Ovary (tissue), 10 donors: ENCODE measurements at places on chromosomes 3 and 15. TPM values are rescaled to one million over a fixed set of nuclear protein-coding genes. Genes with fewer than 3 reads are reported as not detected.

CYP11A1 gene
- total RNA-seq: 38.5 TPM

- DNase-seq: no peak
Observed at GRCh38 chr3:40192628-40193027, 116.9 kb upstream of the EIF1B start.

- DNase-seq: no peak
Observed at GRCh38 chr3:136122006-136122405, 74.1 kb downstream of the MSL2 start.

- no peak for DNase-seq
Observed at GRCh38 chr3:148232389-148232788, 465.3 kb upstream of the AGTR1 start.

- no peak for DNase-seq
Observed at GRCh38 chr3:177050501-177051237, 146.6 kb downstream of the TBL1XR1 start.

GRCh38 chr3:43074482-43074881 is 31.4 kb downstream of the POMGNT2 start:
- DNase-seq: no peak

GRCh38 chr3:179898024-179898423 is 138.7 kb downstream of the PEX5L start:
- DNase-seq: no peak

GRCh38 chr3:127222163-127222562 is 29.2 kb downstream of the PRR23E start:
- no peak for DNase-seq

ZNF80 gene
- 0.12 TPM for total RNA-seq

- no peak for DNase-seq
Observed at GRCh38 chr15:55283379-55284147, 6.0 kb downstream of the RAB27A start.

BUB1B gene
- 1.8 TPM for total RNA-seq

GRCh38 chr15:49877117-49877872 is 241.7 kb downstream of the ATP8B4 start:
- peak; percentile 23 for DNase-seq

DNA sequence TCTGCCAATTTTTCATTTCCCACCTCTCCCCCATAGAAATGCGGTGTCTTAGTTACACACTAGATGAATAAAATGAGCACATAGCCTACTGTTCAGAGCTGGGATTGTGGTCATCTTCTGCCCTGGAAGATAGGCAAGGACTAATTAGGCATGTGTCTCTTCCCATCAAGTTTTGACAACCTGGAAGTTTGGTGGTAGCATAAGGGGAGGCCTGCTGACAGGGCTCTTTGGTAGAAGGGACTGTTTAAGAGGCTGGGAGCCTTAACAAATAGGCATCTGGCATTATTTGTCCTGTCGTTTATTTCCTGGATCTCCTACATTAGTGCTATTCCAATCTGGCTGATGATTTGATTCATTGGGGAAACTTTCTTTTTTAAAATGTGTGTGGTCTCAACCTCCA is 512.3 kb downstream of the ZNF385D start:
- DNase-seq: no peak

CSPG4 gene
- total RNA-seq: 4.2 TPM

DNA sequence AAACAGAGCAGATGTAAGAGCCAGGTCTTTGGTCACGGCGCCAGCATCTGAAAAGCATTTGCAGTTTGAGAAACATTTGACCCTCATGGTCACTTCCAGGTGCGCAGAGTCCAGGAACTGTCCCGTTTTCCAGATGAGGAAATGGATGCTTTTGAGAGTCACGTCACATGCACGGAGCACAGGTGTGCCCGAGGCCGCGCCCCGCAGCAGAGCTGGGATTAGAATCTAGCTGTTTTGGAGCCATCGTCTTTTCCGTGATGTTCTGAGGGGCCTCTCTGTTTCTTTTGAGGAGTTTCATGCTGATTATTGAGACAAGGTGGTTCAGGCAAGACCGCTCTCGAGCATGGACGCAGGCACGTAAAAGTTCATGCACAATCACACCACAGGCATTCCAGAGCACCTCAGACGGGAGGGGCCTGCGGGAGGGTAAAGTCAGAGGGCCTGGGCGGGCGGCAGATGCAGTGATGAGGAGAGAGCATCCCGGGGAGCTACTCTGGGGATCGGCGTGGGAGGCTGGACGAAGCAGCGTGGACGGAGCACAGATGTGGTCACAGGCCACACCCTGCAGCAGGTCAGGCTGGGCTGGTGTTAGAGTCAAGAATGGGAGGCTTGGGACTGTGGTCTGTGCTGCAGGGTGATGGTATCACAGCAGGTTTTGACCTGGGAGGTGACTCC is 139.2 kb upstream of the MEF2A start:
- peak; percentile 9 for DNase-seq

DNA sequence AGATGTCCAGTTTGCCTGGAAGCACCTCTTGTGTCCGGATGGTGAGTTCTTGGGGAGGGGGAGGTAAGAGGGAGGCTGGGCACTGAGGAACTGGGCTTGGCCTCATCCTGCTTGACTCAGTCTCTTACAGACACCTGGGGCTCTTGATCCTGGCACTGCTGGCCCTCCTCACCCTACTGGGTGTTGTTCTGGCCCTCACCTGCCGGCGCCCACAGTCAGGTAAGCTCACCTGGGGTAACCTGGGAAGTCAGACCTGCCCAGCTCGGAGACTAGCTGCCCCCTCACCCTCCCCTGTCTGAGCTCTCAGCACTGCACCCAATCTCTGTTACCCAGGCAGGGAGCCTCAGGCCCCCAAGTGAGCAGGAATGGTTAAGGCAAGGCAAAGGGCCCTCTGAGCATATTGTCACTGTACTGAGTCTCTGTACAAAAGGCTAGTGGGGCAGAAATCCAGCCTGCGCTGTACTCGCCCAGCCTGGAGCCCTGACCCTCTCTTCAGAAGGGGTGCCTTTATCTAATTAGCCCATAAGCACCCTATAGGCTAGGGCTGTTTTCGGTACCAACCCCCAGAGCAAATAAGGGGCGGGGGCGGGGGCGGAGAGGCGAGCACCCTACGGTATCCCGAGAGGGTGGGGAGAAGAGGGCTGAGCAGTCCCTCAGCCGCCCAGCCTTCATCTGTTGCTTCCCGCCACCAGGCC is 2.2 kb upstream of the IL17RC start:
- DNase-seq: peak; percentile 52

- DNase-seq: peak; percentile 72
Observed at GRCh38 chr15:65211482-65211982, 259 bp upstream of the CILP start.

DNA sequence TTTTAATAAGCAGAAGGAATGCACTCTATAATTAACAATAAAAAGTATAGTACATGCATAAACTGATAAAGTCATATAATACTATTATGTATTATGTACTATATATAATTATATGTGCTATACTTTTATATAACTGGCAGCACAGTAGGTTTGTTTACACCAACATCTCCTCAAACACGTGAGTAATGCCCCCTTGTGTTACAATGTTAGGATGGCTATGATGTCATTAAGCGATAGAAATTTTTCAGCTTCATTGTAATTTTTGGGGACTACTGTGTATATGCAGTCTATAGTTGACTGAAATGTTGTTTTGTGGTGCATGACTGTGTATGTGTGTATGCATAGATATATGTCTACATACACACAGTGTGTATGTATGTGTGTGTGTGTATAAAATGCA is 100.6 kb downstream of the SLMAP start:
- no peak for DNase-seq

GRCh38 chr3:189588070-189588469 is 43.1 kb upstream of the TP63 start:
- no peak for DNase-seq

AGTR1 gene
- 0.99 TPM for total RNA-seq

- DNase-seq: no peak
Observed at GRCh38 chr15:49088996-49089395, 42.8 kb upstream of the SECISBP2L start.

DNA sequence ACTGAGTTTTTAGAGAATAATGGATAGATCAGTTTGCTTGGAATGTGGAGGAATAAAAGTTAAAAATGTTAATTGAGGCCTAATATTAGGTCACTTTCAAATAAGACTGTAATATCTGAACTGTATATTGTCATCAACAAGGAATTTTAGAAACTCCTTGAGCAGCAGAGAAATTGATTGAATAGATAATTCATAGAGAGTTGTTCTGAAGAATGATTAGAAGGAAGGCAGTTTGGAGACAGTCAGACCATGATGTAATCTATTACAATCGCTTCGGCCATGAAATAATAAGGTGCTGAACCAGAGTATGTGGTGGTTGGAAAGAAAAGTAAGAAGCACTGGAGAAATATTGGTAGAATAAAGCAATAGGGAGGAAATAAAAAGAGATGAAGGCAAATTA is 15.7 kb downstream of the ECT2 start:
- no peak for DNase-seq

DNA sequence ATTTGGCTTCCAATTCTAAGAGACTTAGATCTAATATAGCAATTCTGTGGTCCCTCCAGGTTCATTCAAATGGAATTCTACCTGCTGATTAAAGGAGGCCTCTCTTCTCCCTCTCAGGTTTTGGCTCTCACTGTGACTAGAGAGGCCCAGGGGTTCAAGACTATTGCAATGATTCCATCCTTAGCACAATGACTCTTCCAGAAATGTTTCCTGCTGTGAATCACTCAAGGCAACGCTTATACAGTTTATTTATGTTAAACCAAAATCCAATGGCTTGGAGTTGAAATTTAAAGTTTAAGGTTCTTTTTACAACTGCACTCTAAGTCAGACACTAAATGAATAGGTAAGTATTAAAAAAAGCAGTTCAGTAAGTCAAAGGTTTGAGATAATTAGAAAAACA is 39.9 kb downstream of the IFT57 start:
- DNase-seq: no peak

AADACL2 gene
- 2.8 TPM for total RNA-seq

- no peak for DNase-seq
Observed at GRCh38 chr3:96175500-96175899, 638.9 kb upstream of the EPHA6 start.

CCR8 gene
- total RNA-seq: not detected

- no peak for DNase-seq
Observed at GRCh38 chr15:43625106-43625505, 6.5 kb upstream of the STRC start.

- DNase-seq: no peak
Observed at GRCh38 chr3:75192146-75192616, 471.9 kb upstream of the FRG2C start.

GRCh38 chr15:31272558-31273257 is 53.9 kb upstream of the KLF13 start:
- DNase-seq: peak; percentile 29

DNA sequence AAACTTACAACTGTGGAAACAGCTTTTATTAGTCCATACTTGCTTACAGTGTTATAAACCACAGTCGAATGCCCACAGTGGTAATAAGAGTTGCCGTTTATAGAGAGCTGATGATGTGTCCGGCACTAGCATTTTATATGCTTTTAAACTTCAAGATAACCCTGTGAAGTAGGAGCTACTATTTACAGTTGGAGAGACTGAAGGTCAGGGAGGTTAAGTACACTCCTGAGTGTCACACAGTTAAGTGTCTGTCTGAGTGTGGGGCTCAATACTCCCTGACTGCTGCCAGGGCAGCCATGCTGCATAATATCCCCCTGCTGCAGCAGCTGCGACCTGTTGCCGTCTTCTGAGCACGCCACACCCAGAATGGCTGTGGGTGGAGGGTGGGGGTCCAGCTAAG is 89.9 kb upstream of the TNFAIP8L3 start:
- no peak for DNase-seq

DNA sequence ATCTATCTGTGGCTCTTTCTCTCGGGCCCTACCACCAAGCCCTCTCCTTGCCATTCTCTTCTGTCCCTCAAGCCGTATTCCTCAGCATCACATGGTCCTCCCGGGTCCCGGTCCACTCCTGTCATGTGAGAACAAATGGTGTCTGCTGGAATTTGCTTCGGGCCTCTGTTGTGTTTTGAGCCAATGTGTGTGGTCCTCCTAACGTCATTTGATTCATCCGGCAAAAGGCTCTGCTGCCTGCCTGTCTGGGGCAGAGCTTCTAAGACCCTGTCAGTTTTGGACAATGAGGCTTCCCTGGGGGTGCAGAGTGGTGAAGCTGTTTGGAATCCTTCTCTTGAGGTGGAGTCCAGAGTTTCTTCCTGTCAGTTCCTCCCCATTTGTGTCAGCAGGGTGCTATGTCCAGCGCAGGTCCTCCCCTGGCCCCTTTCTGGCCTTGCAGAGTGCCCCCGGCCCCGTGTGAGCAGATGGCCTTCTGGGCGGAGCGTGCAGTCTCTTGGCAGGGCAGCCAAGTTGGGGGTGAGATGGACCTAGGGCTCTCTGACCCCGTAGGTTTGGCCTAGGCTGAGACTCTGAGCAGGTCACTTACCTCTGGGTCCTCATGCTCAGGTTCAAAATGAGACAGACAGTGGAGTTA is 93.6 kb downstream of the APBA2 start:
- DNase-seq: no peak

- DNase-seq: no peak
Observed at GRCh38 chr15:51307811-51308210, 30.6 kb downstream of the CYP19A1 start.

GRCh38 chr3:159650726-159651125 is 337.9 kb upstream of the IL12A start:
- no peak for DNase-seq

GRCh38 chr3:184472723-184473428 is 88.7 kb upstream of the EPHB3 start:
- DNase-seq: peak; percentile 43

DNA sequence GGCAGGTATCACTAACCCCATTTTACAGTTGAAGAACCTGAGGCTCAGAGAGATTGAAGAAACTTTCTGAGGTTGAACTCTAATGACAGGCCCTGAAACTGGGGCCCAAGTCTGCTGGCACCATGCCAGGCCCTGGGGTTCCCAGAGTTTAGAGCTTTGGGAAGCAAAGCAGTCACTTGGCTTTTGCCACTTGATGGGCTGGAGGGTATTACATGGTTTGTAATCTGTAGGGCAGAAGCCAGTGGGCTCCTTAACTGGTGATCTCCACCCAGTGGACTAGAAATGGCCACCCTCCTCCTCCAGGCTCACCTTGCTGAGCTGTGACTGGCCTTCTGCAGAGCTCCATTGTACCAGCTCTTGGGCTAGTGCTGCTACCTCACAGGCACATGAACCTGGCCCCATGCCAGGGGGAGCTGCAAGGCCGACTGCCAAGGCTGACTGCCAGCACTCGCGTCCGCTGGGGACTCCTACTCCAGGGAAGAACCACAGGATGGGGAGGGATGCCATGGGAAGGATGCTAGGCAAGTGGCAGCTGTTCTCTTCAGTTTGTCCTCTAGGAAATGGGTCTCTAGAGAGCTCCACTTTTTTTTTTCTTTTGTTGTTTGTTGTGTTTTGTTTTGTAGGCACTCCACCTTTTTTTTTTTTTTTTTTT is 104.8 kb downstream of the ETFA start:
- DNase-seq: peak; percentile 81
